ENCODE measurements at places on chromosomes 4 and X. TPM values are rescaled to one million over a fixed set of nuclear protein-coding genes. Genes with fewer than 3 reads are reported as not detected.

- DNase-seq, result no peak
Observed at GRCh38 chr4:11367371-11367770, 61.3 kb downstream of the HS3ST1 start.

GRCh38 chrX:3362956-3363355 is 16.5 kb upstream of the MXRA5 start:
- no peak for DNase-seq

- no peak for DNase-seq
Observed at GRCh38 chrX:44997282-44997812, 124.4 kb downstream of the KDM6A start.

- peak; percentile 61 for DNase-seq
Observed at GRCh38 chrX:332916-333610, 14.5 kb upstream of the GTPBP6 start.

GRCh38 chr4:155638195-155638965 is 28.3 kb upstream of the GUCY1A1 start:
- DNase-seq, result no peak

GRCh38 chr4:16160457-16160856 is 65.8 kb downstream of the TAPT1 start:
- DNase-seq, result no peak

GRCh38 chr4:8093587-8094274 is 64.9 kb downstream of the ABLIM2 start:
- no peak for DNase-seq

DNA sequence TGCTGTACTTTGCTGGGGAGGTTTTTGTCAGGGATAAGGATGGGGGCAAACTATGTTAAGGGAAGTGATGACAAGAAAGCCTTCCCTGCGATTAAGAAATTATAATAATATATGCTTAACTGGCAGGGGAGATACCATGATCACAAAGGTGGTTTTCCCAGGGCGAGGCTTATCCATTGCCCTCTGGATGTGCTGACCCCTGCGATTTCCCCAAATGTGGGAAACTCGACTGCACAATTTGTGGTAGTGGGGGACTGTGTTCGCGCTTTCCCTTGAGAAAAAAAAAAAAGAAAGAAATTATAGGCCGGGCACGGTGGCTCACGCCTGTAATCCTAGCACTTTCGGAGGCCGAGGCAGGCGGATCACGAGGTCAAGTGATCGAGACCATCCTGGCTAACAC is 24.5 kb downstream of the SLC25A43 start:
- no peak for DNase-seq

DNA sequence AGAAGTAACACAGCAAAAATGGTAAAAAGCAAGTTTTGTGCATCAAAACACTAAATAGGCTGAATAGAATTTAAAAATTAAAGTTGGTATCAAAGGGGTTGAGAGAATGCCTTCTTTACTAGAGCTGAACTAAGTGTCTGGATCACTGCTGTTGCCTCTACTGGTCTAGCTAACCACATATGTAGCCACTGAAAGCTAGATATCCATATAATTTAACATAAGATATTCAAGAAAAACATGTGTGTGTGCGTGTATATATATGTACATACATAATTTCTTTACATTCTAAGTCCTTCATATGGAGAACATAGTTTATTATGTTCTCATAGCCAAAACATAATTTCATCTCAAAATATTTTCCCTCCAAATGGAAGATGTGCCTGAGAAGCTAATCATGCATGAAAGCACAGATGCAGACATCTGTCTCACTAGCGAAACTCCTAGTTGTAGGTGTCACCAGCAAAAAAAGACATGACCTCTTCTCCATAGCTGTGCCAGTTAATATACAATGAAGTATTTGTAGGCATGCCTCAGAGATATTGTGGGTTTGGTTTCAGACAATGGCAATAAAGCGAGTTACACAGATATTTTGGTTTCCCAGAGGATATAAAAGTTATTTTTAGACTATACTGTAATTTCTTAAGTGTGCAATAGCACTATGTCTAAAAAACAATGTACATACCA is 47.3 kb downstream of the PDE5A start:
- DNase-seq, result no peak

DNA sequence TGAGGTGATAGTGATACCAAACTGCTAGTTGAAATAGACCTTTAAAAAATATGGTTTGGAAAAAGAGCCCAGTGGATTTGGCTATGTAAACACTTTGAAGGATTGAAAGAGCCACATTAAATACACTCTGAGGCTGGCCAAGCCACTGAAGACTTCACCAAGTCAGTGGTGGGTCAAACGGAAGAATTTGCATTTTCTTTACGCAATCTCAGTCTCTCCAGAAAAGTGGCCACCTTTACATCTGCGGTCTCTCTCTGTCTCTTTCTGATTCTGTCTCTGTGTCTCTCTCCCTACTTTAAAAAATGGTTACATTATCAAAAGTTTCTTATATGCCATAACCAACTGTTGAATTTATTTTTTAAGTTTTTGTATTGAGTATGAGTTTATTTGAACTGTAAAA is 651.2 kb upstream of the PITX2 start:
- no peak for DNase-seq

GRCh38 chr4:102042871-102043802 is 252.6 kb downstream of the BANK1 start:
- DNase-seq, result no peak

DNA sequence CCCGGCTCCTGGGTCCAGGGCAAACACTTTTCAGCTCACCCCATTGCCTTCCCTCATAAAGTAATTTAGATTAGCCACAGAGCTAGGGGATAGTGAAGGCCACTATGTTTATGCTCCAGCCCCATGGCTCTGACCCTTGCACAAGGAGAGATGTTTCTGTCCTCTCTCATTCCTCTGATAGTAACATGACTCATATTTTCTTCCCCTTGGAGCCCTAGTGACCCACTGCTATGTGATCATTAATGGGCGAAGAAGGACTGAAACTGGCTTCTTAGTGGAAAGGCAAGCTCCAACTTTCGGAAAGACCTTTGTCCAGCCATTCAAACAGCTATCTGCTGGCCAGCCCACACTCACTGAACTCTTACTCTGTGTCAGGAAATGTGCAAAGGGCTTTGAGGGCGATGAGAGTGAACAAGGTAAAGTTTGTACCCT is 12.3 kb downstream of the CLDN2 start:
- no peak for DNase-seq

- no peak for DNase-seq
Observed at GRCh38 chr4:5638976-5639375, 69.4 kb downstream of the EVC2 start.

GRCh38 chr4:91914176-91914804 is 389.5 kb upstream of the GRID2 start:
- no peak for DNase-seq

GRCh38 chrX:24963823-24964222 is 51.9 kb downstream of the ARX start:
- no peak for DNase-seq

DNA sequence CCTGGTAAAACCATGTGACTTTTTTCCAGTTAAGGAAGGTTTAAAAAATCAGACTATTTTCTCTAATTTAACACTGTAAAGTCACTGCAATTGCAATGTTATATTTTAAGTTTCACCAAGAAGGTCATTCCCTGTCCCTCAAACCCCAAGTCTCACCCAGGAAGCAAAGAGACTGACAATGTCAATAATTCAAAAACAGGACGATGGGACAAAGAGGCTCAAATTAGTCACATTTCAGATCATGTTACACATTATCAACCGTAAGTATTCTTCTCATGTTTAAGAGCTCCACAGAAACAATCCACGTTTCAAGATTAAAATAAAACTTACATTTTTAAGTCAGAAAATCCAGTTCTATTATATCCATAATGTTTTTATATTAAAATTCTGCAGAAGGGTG is 13.2 kb downstream of the SHISA3 start:
- no peak for DNase-seq

DNA sequence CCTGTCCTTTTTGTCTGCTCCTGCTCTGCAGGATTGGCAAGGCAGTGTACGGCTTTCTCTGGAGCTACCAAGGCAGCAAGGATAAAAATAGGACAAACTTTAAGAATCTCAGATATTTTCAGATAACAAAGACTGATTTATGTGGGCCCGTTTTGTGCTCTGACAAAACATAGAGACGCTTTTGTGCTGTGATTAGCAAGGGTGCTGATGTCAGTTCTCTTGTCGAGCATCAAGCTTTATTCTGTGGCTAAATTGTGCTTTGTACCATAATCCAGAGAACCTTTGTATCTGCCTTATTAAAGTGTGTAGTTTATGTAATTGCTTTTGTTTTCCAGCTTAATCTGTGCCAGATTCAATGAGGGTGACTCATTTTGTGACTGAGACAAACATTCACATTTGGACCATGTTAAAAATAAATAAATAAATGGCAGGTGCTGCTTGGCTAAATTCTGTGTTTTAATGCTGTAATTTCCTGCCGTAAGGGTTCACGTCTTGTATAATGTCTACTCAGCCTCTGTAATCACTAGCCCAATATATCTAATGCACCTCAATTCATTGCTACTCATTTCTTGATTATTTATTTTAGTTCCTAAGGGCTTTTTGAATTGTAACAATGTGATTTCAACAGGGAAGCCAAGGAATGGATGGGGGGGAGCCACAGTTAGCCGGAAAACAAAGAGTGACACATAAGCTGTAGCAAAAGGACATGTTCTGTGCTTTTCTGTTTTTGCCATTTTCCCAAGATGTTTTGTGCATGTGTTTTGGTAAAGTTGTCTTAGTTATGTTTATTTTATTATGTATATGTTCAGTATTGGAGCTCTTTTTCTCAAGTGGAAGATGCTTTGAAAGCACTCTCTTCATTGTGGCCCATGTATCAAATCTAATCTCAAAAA is 75.1 kb downstream of the GAB1 start:
- DNase-seq, result no peak

DNA sequence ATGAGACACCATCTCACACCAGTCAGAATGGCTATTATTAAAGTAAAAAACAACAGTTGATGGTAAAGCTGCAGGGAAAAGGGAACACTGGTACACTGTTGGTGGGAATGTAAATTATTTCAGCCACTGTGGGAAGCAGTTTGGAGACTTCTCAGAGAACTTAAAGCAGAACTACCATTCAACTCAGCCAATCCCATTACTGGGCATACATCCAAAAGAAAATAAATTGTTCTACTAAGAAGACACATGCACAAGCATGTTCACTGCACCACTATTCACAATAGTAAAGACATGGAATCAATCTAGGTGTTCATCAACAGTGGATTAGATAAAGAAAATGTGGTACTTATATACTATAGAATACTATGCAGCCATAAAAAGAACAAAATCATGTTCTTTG is 135.0 kb downstream of the REELD1 start:
- no peak for DNase-seq

Gene LAP3
- 97.6 TPM for total RNA-seq

Gene RHOH
- 8.8 TPM for total RNA-seq

Gene PABPC1L2B
- not detected for total RNA-seq

Gene PRR27
- total RNA-seq, result not detected

Gene CORIN
- 3.7 TPM for total RNA-seq

Gene F11
- total RNA-seq, result 24.7 TPM

Gene TMEM154
- total RNA-seq, result 12.7 TPM

Gene NPFFR2
- not detected for total RNA-seq
